ENCODE measurements at places on chromosomes 5 and 9.

- DNase-seq, result no peak
These were observed 40.6 kb downstream of the SH3PXD2B start for GRCh38 chr5:172413601-172414171.

GRCh38 chr9:134966270-134966669 lies 48.6 kb upstream of the FCN1 start:
- DNase-seq, result no peak

GRCh38 chr5:116970318-116970717 lies 395.7 kb upstream of the SEMA6A start:
- no peak for DNase-seq

GRCh38 chr5:29697785-29698414 lies 1495.6 kb upstream of the CDH6 start:
- DNase-seq, result no peak

DNA sequence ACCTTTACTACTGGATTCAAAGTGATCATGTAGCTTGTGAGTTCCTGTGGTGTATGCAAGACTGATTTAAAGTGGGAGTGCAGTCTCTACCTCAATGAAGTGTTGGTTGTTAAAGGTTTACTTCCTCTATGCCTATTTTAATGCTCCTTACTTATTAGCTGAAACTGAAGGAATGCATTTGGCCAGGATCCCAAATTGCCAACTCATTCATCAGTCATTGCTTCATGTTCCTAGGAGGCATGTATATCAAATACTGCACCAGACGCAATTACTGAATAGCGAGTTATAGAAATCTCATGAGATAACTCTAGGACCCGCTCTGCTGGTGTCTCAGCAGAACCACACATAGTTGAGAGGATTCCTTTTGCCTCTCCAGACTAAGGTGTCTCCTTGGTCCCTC lies 143.0 kb upstream of the RPS23 start:
- no peak for DNase-seq

GRCh38 chr5:149528281-149529060 lies 22.8 kb downstream of the CSNK1A1 start:
- DNase-seq, result no peak
